ENCODE measurements at places on chromosomes 12 and 14.

GRCh38 chr14:105485739-105486162 lies 935 bp upstream of the CRIP1 start:
- DNase-seq = peak; percentile 83

DNA sequence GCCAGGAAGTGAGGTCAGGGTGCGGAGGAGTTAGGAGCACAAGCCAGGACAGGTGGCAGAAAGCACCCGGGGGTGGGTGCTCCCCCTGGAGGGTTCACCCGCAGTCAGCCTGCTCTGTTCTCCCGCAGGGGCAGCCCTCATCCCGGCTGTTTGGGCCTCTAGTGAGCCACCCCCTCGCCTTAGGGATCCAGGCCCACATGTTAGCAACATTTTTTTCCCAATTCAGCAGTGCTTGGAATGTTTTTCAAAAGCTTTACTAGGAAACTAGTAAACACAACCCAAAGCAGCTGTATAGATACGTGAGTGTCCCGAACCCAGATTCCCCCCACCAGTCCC lies 28.5 kb upstream of the NXPH4 start:
- no peak for DNase-seq

- no peak for DNase-seq
Measured at GRCh38 chr12:11973396-11973795, 97.3 kb upstream of the BCL2L14 start.

DNA sequence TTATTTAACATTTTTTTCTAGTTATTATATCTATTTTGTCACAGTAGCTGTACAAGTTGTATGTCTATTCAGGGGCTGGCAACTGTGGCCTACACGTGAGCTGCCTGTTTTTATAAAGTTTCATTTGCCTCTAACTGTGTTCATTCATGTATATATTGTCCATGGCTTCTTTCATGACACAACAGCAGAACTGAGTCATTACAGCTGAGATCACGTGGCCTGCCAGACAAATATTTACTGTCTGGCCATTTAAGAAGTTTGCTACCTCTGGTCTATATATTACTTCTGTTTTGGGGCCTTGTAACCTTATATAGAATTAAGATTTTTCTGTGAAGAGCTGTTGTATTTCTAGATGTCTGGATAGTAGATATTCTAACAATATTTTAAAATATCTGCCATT lies 37.9 kb downstream of the KIAA0586 start:
- DNase-seq = no peak

DNA sequence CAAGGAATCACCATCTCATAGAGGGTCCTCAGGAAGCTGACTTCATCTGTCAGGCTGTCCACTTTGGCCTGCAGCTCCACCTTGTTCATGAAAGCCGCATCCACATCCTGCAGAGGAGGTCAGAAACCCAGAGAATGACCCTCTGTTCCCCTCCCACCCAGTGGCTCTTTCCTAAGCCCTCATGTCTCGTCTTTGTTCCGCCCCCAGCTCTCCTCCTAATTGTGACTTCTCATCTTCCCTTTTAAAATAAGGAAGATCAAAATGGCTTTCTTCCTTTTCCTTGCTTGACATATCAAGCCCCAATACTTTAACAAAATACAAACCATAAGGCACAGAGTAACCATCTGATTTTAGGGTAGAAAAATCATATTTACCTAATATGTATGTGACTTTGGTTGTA lies 4.4 kb downstream of the KRT76 start:
- DNase-seq = no peak

GRCh38 chr12:131683266-131684014 lies 27.4 kb upstream of the SFSWAP start:
- DNase-seq = no peak

- no peak for DNase-seq
Measured at GRCh38 chr14:90303473-90303872, 28.3 kb downstream of the NRDE2 start.

DNA sequence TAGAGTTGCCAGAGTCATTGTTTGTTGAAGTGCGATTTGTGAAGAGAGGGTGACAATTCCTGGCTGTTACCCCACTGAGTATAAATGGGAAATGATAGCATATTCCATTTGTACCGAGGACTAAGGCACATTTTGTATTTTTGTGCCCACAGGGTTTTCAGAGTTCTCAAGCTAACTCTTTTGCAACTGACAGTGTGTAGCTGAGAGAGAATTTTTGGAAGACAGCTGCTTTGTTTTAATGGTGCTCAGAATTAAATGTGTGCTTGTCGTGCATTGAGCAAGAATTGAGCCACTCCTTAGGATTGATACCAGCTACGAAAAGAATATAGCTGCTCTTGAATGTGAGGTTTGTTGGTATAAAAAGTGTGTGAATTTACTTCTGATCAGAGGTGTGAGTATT lies 21.7 kb downstream of the ANKRD13A start:
- DNase-seq = no peak

GRCh38 chr14:96470331-96470730 lies 31.9 kb upstream of the PAPOLA start:
- DNase-seq = no peak

- no peak for DNase-seq
Measured at GRCh38 chr12:86917121-86917520, 660.9 kb upstream of the MGAT4C start.

GRCh38 chr12:12604740-12605139 lies 6.9 kb upstream of the CREBL2 start:
- no peak for DNase-seq

GRCh38 chr12:46629331-46630229 lies 196.2 kb downstream of the SLC38A4 start:
- no peak for DNase-seq

GRCh38 chr14:97866195-97866594 lies 1069.0 kb downstream of the VRK1 start:
- no peak for DNase-seq

- no peak for DNase-seq
Measured at GRCh38 chr14:101654051-101654450, 92.8 kb downstream of the DIO3 start.

- DNase-seq = no peak
Measured at GRCh38 chr12:104374806-104375205, 71.3 kb downstream of the EID3 start.

- no peak for DNase-seq
Measured at GRCh38 chr12:93085383-93086287, 156.5 kb upstream of the EEA1 start.

Measured in CD4-positive, alpha-beta T cell treated with Interleukin-10 for 1 hour (primary cell).